ENCODE measurements at places on chromosomes 12 and 14.

DNA sequence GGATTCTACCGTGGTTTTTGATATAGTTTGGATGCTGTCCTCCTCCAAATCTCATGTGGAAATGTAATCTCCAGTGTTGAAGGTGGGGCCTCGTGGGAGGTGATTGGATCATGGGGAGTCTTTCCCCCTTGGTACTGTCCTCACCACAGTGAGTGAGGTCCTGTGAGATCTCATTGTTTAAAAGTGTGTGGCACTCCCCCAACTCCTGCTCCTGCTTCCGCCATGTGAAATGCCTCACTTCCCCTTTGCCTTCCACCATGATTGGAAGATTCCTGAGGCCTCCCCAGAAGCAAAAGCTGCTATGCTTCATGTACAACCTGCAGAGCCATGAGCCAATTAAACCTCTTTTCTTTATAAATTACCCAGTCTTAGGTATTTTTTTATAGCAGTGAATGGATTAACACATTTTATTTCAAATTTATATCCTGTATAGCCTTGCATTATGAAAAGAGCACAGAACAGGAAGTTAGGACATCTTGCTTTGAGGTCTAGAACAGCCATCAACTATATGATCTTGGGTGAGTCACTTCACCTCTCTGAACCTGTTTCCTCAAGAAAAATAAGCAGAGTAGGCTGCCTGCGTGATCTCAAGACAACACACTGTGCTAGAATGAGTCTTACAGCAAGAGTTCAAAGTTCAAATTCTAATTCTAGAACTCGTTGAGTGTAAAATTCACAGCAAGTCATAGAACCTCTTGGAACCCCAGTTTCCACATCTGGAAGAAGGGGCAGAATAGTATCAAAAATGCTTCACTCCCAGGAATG lies 160.9 kb upstream of the EEA1 start:
- DNase-seq: no peak

GRCh38 chr12:25100194-25101091 lies 94.5 kb downstream of the DNAI7 start:
- DNase-seq: no peak

- DNase-seq: no peak
Observed at GRCh38 chr12:96354326-96354725, 45.9 kb downstream of the CDK17 start.

GRCh38 chr12:70288817-70289216 lies 45.6 kb downstream of the CNOT2 start:
- no peak for DNase-seq

DNA sequence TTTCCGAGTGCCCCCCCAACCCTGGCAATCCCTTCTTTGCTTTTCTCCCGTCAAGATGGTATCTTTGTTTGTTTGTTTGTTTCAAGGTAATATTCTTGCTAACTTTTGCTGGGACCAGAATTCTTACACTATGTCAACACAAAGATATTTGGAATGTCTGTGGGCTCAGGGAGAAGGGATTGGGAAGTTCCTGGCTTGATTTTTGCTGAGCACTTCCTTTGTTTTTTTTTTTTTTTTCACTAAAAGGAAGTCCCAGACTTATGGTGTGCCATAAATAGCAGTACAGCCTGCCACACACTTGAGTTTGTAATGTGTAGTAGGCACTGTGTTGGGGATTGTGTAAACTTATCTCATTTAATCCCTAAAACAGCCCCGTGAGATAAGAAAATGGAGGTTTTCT lies 11.2 kb upstream of the RNU6-7 start:
- no peak for DNase-seq

DNA sequence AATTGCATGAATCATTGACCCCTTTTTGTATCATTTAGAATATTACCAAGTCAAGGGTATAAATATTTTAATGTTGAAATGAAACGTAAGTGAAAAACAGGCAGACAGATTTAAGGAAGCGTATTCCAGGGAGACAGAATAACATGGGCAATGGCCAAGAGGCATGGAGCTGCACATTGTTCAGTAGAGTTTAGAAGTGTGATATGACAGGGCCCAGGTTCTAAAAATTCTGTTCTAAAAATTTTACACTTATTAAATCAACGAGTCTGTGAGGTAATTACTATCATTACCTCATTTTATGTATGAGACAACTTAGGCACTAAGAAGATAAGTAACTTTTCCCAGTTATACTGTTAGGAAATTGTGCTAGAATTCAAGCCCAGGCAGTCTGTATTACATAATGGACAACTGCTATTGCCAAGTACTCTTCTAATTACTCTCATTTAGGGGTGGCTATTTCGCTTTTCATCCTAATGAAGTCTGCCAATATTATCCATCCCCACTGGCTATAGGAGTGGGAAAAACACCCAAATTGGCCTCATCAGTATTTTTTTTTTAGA lies 103.2 kb upstream of the NAV3 start:
- no peak for DNase-seq

DNA sequence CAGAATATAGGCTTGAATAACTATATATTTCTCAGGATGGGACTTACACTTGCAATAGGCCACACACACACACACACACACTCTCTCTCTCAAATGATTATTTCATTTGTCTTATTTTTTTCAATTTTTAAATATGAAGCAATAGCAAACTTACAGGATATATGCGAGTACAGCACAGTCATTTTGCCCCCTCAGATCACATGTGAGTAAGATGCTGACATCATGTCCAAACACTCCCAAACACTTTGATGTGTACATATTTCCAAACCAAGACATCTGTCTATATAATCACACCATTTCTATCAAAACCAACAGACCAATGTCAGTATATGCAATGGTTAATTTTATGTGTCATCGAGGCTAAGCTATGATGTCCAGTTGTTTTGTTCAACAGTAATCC lies 1535.9 kb upstream of the FLRT2 start:
- no peak for DNase-seq

- no peak for DNase-seq
Observed at GRCh38 chr14:72742838-72743195, 151.1 kb downstream of the DPF3 start.

DNA sequence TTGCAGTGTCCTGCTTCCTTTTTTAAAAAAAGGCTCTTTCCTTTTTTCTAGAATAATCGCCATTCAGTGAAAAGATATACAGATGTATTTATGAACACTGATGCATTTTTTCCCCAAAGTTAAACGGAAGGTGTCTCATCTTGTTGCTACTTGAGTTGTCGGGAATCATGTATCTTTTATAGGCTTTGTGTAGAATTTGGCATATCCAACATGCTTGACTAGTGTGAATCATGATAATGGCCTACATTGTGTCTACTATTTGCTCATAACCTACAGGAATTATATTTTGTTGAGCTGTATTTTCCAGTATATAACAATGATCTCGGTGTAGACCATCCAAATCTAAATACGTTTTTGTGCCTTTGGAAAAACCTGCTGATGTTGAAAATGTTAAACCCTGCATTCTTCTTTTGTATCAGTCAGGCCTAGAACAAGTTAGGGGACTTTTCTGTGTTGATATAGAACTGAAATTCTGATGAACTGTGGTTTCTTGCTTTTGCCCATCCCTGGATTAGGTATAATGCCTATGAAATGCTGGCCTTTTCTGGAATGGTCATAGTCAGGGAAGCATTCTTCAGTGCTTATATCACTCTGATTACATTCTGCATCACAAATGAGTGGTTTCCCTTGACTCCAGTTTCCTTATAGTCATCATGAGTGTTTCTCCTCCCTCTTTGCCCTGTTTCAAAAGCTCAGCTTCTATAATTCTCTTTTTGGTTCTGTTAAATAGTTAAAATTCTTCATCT lies 10.8 kb downstream of the BMAL2 start:
- DNase-seq: peak; percentile 81

- DNase-seq: no peak
Observed at GRCh38 chr14:55864890-55865655, 253.1 kb upstream of the PELI2 start.

DNA sequence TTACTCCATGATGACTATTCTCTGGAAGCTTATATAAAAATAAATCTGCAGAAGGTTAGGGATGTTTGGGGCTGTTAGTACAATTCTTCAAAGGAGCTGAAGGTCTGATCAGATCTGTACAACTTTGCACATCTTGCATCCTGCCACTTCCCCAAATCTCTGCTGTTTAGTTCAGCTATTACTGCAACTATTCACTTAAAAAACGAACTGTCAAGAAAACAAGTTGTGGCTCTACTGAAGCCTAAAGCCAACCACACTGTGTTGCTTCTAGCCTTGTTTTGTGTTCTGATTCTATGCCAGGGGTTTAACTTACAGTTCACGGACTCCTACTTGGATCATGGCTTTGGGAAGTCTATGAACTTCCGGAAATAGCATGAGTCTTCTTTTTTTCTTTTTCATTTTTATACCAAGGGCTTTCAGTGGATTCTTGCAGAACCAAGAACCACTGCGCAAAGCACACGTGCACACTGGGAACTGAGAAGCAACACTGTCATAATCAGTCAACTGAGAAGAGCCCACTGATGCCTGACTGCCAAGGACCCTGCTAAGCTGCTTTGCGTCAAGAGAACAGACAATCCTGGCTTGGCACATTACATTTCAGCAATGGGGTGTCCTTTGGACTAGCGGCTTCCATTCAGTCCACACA lies 66.3 kb upstream of the EEA1 start:
- DNase-seq: no peak

GRCh38 chr12:48858043-48858442 lies 6.1 kb upstream of the DDX23 start:
- DNase-seq: no peak

GRCh38 chr12:116813271-116814041 lies 67.8 kb downstream of the HRK start:
- no peak for DNase-seq

DNA sequence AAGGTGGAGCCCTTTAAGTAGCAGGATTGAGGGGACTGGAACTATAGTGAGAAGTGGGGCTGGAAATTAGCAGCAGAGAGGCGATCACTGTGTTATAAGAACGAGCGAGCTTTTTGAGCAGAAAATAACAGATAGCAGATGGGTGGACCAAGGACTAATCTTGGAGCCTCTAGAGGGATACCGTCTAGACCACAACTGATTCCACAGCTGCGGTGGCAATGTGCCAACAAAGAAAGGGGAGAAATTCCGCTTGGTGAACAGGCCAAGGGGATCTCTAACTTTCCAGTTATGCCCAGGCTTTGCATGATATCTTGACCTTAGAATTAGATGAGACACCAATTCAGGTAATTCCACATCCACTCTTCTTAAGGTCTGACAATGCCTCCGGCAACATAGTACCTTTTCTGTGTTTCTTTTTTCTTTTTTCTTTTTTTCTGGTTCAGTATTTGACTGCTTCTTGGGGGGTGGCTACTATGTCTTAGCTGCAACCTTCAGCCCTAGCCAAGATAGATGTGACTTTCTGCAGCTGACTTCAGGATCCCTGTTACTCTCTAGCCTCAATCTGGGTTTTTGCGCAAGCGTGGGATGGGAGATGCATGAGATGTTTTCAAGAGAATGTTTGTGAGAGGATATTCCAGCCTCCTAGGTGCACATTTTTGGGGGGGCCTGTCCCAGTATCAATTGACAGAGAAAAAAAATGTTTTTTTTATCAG lies 143.4 kb upstream of the CPSF6 start:
- DNase-seq: no peak

DNA sequence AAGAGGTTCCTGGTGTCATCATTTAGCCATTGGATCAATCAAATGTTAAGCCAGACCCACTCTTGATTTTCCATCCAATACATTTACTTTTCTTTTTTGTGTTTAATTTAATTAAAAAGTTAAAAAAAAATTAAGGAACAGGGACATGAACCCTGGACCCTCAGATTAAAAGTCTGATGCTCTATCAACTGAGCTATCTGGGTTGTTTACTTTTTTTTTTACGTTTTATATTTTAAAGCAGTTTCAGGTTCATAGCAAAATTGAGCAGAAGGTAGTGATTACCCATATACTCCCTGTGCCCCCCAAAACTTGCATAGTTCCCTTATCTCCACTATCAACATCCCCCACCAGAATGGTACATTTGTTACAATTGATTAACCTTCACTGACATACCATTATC lies 3.0 kb upstream of the ACOT4 start:
- no peak for DNase-seq

DNA sequence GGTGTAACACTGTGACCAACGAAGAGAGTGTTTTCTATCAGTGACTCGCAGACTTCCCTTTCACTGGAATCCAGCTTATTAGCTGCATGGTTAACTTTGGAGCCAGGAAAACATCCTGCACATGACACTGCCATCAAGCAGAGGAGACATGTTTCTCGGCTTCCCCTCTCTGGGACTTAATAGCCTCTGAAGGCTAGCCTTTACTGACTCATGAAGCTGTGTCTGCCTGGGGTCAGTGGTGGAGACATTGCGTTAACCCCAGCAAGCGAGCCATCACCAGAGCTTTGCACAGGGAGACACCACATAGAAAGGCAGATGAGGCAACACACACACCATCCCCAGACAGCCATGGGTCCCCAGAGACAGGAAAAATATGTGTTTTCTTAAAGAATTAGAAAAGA lies 126.9 kb upstream of the PRICKLE1 start:
- no peak for DNase-seq

- DNase-seq: no peak
Observed at GRCh38 chr12:8829621-8830020, 7.2 kb downstream of the A2ML1 start.

- DNase-seq: no peak
Observed at GRCh38 chr14:59377991-59378601, 87.1 kb downstream of the GPR135 start.

- DNase-seq: no peak
Observed at GRCh38 chr12:84658877-84659276, 253.7 kb downstream of the SLC6A15 start.

- DNase-seq: no peak
Observed at GRCh38 chr12:106429636-106430035, 72.1 kb downstream of the POLR3B start.

GRCh38 chr12:120620624-120621023 lies 19.8 kb upstream of the CABP1 start:
- DNase-seq: no peak
